ENCODE measurements at places on chromosomes 5 and 9.
A peak's percentile ranks its signal among the peaks of the same experiment; 100 is the strongest.

- no peak for DNase-seq
Measured at GRCh38 chr9:128768606-128769005, 3.1 kb downstream of the ZER1 start.

DNA sequence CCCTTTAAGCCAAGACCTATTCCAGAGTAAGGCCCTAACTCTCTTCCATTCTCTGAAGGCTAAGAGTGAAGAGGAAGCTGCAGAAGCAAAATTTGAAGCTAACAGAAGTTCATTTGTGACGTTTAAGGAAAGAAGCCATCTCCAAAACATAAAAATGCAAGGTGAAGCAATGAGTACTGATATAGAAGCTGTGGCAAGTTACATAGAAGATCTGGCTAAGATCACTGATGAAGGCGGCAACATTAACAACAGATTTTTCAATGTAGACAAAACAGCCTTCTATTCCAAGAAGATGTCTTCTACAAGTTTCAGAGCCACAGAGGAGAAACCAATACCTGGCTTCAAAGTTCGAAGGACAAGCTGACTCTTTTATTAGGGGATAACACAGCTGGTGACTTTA lies 1143.4 kb downstream of the CDH12 start:
- DNase-seq, result no peak

GRCh38 chr5:132142459-132142858 lies 68.9 kb downstream of the CSF2 start:
- no peak for DNase-seq

- no peak for DNase-seq
Measured at GRCh38 chr5:177171961-177172360, 38.4 kb downstream of the NSD1 start.

GRCh38 chr9:109063760-109064159 lies 50.5 kb upstream of the CTNNAL1 start:
- no peak for DNase-seq

DNA sequence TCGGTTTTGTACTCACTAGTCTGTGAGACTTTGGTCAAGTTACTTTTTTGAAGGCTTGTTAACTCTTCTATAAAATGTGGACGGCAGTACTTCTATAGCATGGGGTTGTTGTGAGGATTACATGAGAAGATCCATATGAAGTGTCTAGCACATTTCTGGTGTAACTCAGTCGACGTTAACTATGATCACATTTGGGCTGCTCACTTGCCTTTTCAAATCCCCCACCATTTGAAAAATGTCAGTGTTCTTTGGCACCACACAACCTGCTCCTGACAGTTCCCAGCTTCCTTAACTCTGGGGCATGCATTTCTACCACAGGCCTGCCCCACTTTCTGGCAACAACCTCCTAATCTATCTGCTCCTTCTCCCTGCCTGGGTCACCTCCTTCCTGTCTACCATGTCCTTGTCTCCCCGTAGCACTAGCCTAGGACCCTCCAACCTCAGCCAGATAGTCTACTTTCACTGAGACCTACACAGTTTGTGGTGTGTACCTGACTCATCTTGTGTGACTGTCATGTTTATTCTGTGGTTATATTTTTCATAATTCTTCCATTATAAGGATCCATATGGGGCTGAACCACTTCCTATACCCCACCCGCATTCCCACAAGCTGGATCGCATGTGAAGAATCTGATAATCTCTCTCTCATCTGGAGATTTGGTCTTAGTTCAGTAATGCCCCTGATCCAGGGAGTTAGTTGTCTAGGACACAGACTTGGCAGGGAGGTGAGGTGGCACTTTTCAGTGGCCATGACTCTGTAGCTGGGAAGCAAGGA lies 30.2 kb upstream of the BASP1 start:
- no peak for DNase-seq

DNA sequence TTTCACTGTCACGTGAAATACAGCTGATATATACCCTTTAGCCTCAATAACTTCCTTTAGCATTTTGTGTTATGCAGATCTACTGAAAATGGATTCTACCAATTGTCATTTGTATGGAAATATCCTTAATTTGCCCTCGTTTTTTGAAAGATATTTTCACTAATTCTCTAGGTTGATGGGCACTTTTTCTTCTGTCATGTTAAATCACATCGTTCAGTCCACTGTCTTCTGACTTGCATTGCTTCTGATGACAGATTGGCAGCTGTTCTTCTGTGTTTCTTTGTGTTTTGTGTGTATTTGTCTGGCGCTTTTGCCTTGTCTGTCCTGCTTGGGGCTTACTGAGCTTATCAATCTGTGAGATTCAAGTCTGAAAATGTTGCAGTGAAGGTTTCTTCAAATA lies 9.7 kb upstream of the CLPTM1L start:
- DNase-seq, result no peak

DNA sequence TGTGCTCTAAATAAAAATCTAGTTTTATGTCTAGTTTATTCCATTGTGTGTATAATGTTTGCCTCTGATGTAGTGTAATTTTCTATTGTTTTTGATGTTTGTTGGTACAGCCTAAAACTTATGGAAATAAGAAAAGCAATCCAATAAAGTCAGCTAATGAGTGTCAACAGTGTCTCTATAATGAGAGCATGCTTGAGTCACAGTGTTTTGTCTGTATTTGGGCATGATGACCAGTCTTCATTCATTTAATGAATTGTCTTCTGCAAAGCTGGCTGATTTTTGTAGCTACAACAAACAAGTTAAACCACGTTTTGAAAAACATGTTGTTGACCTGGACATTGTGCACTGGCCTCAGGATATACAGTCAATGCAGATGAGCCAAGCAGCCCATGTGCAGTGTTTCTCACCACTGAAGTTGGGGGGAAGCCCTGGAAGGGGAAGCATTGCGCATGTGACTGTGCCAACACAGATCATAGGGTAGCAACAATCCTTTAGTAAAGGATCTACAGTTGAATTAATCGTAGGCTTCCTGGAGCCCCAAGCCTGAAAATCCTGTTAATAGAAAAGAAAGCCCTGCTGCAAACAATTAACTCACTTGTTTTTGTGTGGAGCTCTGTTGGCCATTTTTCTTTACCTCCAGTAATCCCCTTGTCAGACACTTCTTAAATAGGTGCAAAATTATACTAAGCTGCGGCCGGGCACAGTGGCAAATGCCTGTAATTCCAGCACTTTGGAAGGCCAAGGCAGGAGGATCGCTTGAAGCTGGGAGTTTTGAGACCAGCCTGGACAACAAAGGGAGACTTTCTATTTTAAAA lies 88.0 kb downstream of the INIP start:
- no peak for DNase-seq

DNA sequence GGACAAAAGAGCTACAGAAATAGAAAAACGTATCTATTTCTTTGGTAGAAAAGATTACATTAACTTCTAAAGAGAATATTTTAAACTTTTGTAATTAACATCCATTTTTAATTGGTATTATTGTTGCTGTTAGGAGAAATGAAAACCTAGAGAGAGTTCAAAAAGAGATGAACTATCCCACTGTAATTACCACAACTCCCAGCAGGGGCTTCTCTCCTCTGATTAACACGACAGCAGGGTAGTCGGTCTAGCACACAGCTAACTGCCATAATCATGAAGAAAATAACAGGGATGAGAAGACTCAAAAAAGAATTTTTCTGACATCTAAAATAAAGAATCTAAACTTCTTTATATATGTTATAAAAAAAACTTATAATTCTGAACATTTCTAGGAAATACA lies 86.2 kb upstream of the CDH9 start:
- peak; percentile 11 for DNase-seq

- no peak for DNase-seq
Measured at GRCh38 chr9:132644251-132644650, 25.5 kb downstream of the DDX31 start.

- DNase-seq, result peak; percentile 75
Measured at GRCh38 chr9:14251154-14252071, 62.5 kb downstream of the NFIB start.

DNA sequence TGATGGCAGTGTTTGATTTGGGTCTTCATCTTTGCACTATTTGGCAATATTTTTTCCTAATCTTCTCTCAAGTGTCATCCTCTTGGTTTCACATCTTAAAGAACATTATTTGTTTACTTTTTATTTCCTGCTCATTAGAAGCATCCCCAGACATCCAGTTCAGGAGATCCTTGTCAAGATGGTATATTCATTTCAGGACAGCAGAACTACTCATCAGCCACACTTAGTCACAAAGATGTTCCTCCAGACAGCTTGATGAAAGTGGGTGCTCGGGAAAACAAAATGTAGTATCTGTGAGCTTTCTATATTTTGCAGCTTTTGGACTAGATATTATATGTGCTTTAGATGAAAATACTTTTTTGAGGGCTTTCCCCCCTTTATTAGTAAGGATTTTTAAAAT lies 72.1 kb upstream of the SREK1 start:
- DNase-seq, result no peak
